ENCODE measurements at places on chromosomes 2 and 18.

DNA sequence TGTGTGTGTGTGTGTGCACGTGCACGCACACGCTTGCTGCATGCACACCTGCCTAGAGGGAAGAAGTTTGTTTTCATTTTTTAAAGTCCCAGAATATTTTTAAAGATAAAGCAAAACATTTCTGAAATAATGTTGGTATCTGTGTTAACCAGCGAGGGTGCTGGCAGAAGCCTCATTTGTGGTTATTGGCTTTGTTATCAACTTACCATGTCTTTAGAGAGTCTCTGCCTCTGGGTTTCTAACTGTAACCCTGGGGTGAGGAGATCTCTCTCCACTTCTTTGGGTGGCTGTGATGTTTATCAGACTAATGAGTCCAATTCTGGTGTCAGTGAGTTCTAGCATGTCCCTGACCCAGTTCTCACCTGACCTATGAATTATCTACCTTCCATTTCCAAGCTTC lies 927.6 kb upstream of the FANCL start:
- no peak for DNase-seq

- DNase-seq = no peak
These were observed 82.0 kb downstream of the FHOD3 start for GRCh38 chr18:36379435-36379984.

DNA sequence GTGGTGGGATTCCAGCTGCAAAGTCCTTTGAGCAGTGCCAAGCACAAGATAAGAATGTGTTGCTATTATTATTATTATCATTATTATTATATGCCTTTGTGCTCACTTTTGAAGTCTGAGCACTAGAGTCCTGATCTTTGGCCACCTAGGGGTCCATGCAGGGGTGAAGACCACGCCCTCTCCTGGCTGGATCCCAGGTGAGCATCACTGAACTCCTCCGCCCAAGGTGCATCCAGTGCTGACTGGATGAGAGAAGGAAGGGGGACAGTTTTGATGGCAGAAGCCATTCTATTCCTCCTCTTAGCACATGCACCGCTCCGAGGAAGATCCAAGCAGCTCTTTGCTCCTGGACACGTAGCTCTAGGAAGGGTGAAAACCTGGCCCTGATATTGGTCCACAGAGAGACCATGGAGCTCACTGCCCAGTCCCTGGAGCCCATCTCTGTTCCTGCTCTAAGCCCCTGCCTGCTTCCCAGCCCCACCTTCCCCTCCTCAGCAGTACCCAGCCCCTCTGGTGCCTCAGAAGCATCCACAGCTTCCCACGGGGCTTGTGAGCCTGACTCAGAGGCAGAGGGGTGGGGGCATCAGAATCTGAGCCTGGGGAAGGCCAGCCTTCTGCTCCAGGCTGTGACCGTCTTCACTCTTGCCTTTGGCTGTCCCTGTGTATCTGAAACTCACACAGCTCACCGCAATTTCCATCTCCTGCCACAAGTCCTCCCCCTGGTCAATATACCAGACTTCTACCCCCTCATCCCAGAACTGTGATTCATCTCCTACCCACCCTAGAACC lies 45.4 kb downstream of the MCFD2 start:
- no peak for DNase-seq

GRCh38 chr18:79515331-79515730 lies 119.6 kb downstream of the NFATC1 start:
- no peak for DNase-seq

GRCh38 chr2:37553411-37554154 lies 117.9 kb downstream of the CDC42EP3 start:
- no peak for DNase-seq

DNA sequence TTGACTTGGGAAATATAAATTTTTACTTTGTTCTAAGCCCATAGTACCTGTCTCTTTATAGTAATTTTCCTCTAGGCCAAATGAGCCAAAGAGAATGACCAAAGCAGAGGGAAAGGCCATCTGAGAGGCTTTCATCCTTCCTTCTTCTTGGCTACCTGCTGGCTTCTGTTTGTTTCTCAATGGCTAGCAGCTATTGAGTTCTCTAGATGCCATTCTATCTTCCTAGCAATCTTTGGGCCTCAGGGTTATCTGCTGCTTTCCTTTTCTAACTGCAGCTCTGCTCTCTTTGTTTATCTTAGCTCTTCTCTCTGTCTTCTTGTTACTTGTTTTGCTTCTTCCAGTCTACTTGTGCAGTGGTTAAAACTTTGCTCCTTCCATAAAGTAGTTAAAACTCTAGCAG lies 601.1 kb upstream of the NRXN1 start:
- no peak for DNase-seq

GRCh38 chr2:10941383-10941782 lies 29.6 kb downstream of the KCNF1 start:
- DNase-seq = no peak

DNA sequence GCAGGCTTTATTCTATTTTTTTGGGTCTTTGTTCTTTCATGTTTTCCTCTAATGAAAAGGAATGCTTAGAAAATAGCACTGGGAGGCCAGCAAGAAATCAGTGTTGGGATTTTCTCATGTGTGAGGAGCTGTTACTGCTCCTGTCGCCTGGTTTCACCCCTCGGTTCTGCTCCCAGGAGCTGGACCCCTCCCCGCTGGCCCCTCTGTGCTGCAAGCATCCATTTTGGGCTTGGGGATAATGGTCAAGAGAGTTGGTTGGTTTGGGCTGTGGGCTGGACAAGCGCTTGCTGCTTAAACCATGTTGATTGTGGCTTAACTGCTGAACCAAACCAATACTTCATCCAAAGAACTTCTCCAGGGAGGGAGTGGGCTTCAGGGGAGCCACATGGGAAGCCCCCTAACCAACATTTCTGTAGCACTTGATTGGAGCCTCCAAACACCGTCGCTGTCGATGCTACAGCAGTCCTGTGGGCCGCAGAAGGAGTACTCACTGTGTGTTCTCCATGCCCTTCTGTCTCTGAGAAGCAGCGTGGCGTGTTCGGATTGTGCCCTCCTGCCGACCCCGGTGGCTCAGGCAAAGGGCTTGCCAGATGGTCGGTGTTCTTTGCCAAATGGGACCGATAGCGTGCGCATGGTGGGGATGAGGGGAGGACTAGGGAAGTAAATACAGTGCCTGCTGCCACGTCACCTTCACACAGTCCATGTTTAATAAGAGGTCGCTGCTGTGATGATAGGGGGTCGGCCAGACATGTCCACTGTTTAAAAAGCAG lies 40.0 kb downstream of the AGAP1 start:
- DNase-seq = no peak

DNA sequence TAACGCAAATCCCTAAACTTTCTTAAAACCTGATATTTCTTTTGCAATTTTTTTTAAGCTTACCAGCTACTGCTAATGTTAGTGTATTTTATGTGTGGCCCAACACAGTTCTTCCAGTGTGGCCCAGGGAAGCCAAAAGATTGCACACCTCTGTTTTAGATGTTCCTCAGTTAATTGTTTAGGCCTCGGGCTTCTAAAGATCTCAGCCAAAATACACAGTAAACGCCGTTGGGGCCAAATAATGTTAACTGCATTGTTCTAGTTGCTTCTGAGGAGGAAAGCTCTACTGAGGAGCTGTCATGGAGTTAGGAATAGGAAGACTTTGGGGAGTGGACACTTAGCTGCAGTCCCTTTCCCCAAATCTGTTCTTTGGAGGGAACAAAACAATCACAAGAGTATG lies 2.0 kb downstream of the HSPE1 start:
- no peak for DNase-seq

GRCh38 chr2:86274918-86275275 lies 62.5 kb downstream of the REEP1 start:
- DNase-seq = no peak

DNA sequence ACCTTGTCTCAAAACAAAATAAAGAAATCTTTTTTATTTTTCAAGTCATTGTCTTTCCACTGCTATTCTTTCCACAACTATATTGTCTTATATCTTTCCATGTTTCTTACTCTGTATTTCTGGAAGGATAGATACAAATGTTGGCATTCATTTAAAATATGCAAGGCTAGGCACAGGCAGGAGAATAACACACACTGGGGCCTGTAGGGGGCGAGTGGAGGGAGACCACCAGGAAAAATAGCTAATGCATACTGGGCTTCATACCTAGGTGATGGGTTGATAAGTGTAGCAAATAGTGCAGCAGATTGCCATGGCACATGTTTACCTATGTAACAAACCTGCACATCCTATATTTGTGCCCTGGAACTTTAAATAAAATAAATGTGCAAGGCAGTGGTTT lies 9.6 kb downstream of the MRPL30 start:
- no peak for DNase-seq

DNA sequence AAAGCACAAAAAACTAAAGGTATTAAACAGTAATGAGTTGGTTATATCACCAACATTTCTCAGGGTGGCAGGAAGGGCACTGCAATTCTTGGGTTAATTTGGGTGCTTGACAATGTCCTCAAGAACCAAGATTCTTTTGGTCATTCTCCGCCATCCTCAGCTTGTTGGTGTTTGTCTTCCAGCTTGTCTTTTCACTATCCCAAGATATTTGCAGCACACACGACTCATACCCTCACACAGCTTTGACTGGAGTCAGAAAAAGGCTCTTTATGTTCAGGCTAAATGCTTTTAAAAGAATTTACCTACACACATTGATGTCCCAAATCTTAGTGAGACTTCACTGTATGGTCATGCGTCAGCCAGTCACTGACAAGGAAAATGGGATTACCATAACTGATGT lies 12.5 kb downstream of the GREB1L start:
- DNase-seq = no peak

GRCh38 chr2:11558214-11558886 lies 24.5 kb downstream of the GREB1 start:
- DNase-seq = no peak

- DNase-seq = no peak
These were observed 31.9 kb downstream of the C2orf74 start for GRCh38 chr2:61193670-61194561.

- DNase-seq = no peak
These were observed 15.6 kb downstream of the TRABD2A start for GRCh38 chr2:84865181-84865783.

DNA sequence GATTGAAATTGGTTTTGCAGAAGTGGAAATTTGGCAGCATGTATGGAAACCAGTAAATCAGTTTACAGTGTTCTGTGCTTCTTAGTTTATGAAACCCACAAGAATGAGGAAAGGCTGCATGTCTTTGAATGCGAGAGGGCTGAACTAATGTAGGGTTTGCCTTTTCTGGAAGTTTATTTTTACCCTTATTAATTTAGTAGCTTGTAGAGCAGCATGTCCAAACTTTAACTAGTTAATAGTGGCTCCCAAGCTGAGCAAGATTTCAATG lies 50.4 kb downstream of the LDLRAD4 start:
- no peak for DNase-seq

DNA sequence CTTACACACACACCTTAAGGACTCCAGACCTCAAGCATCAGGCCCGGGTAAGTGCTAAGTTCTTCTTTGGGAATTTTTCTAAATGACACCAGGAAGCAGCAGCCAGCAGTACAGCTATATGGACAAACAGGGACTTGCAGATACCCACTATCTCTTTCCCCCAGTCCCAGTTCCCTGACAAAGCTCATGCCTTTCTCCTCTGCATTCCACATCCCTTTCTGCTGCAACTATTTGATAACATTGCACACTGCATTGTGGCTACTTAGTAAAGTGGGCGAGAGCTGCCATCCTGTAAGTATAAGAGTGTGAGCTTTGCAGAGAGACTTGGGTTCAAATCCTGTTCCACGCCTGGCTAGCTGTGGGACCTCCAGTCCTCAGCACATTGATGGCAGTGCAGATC lies 14.0 kb upstream of the CD226 start:
- DNase-seq = no peak

GRCh38 chr2:172572981-172573380 lies 17.1 kb downstream of the PDK1 start:
- no peak for DNase-seq

DNA sequence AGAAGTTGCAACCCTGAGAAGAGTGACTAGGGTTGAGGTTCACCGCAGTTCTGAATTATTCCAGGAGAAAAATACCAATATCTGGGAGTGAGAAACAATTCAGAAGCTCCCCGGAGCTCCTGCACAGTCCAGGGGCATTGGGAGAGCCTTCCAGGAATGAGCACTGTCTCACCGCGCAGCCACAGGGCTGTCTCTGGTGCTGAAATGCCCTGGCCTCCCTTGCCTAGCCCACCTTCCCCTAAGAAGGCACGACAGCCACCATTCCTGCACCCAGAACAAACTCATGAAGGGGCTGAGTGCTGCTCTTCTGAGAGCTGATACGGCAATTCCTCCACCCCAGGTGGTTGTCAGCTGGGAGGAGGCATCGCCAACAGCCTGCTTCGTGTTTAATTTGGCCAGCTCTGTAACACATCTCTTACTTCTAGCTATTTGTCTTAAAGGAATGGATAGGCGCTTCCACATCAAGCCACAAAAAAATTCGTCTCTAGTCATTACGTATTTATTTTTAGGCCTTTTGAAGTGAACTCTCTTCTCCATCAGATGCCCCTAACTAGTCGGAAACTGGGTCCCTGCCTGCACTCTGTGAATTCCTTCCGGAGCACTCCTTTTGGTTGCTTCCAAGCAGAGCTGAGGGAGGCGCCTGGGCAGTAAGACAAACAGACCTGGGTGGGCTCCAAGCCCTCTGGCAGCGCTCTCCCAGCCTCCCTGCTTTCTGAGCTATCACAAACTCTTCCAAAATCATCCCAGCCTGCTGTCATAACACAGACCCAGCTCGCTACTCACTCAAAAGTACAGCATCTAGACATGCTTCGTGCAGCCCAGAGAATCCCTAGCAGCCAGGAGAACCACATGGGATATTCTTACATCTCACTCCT lies 120.5 kb upstream of the CCDC68 start:
- DNase-seq = no peak

- peak; percentile 62 for DNase-seq
These were observed 106.1 kb downstream of the ETAA1 start for GRCh38 chr2:67503066-67503795.

DNA sequence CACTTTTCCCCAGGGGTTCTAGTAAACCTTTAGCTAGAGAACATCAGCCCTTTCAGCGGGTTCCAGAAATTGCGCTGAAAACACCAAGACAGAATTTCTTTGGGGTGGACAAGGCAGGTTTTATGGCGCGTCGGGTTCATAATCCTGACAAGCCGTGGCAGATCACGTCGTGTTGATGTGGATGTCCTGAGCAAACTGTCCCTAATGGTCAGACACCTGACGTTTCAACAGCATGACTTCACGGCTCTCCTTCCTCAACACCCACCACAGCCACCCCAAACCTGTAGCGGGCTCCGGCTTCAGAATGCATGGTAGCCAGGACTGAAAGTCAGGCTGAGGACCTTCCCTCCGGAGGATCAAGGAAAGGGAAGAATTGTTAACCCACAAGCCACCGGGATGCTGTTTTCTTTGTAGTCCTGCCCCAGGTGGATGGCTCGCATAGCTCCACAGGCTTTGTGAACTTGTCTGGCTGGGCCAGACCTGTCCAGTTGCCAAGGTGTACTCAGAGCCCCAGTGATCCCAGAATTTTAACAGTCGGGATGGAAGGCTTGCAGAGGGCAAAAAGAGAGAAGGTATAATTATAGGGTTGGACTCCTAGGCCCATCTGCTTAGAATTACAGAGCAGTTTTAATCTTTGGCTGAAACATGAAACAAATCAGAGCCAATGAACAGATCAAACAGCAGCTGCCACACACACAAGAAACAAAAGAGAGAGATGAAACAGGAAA lies 1.5 kb downstream of the APCDD1 start:
- DNase-seq = no peak
